Hematopoietic multipotent progenitor cell (in vitro differentiated cells): ENCODE measurements at places on chromosomes 4 and X.

GRCh38 chrX:32533848-32534247, 677.5 kb downstream of the DMD start:
- DNase-seq, result no peak

- peak; percentile 92 for DNase-seq
Observed at GRCh38 chr4:101103381-101104142, 243.8 kb downstream of the PPP3CA start.

- DNase-seq, result no peak
Observed at GRCh38 chr4:111798840-111799239, 346.4 kb upstream of the FAM241A start.

GRCh38 chr4:185479507-185479971, 8.0 kb upstream of the CCDC110 start:
- no peak for DNase-seq

GRCh38 chr4:174210354-174210753, 73.1 kb downstream of the FBXO8 start:
- DNase-seq, result no peak

GRCh38 chr4:128570387-128570975, 239.0 kb upstream of the JADE1 start:
- DNase-seq, result no peak

DNA sequence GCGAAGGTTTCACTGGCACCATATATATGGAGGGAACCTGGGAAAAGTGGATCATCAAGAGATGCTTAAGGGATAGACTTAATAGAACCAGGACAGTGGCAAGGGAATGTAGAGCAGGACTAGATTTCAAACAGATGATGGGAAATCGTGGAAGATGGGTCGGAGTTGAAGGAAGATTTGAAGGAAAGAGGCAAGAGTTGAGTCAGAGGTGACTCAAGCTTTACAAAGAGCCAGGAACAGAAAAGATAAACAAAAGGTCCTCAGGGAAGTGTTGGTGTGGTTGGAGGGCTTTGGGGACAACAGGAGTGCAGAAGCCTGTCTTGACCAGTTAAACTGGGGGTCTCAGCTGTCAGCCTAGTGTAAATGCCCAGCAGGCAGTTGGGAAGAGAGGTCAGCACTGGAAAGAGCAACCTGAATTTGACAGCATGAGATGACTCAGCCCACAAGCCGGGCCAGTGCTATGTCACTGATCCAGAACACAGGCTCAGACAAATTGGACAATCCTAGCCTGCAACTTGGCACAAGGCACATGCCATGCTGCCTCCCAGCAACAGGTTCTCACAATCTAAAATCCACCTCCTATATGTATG, 230.5 kb downstream of the IDS start:
- DNase-seq, result no peak

GRCh38 chrX:16479206-16479869, 170.6 kb upstream of the S100G start:
- no peak for DNase-seq

- no peak for DNase-seq
Observed at GRCh38 chr4:53617101-53617680, 25.9 kb upstream of the LNX1 start.

DNA sequence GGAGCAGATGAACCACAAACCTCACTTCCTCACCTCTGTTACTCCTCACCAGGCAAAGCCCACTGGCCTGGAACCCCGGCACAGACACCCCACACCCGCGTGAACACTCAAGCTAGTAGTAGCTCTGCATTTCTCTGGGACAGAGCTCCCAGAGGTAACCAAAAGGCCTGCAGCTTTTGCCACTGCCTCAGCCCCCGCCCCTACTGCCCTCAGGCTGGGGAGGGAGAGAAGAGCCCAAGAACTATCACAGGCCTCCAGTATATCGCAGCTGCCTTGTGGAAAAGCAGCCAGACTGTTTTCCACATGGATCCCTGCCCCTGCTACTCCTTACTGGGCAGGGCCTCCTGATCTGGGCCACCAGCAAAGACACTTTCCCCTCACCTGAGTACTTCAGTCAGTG, 728.7 kb upstream of the ACTRT1 start:
- no peak for DNase-seq

GRCh38 chrX:40573763-40574162, 7.0 kb upstream of the ATP6AP2 start:
- DNase-seq, result no peak

DNA sequence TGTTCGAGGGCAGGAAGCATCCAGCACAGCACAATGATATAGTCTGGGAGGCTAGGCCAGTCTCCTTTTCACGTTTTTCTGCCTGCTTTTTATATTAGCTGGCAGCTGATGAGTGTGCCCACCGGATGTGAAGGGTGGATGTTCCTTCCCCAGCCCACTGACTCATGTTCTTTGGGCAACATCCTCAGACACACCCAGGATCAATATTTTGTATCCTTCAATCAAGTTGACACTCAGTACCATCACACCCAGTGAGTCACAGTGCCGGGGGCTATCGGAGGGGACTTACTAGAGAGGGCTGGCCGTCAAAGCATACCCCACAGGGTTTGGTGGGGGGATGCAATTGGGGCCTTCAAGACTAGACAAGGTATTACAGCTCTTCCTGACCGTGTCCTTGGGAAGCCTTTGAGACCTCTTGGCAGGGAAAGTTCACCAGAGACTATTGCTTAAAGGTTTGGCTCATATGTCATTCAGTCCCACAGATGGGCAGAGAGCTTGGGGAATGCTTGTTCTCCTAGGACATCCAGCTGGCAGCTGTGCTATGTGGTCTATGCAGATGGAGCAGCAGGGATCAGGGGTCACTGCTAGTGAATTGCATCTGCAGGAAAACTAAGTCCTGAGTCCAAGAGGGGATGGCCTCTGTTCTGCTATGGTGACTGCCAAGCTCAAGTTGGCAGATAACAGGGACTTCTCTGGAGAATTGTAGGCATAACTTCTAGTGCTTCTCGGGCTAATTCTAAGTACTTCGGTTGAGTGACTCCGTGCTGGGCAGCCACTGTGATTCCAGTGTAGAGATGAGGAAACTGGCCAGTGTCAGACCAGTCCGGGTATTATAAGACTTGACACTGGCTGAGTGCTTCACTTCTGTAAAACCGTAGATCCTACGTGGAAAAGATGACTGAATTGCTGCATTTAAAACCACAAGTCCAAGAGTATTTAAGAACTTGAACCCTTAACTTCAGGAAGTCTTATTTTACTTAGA, 12.9 kb upstream of the WDR1 start:
- DNase-seq, result no peak

DNA sequence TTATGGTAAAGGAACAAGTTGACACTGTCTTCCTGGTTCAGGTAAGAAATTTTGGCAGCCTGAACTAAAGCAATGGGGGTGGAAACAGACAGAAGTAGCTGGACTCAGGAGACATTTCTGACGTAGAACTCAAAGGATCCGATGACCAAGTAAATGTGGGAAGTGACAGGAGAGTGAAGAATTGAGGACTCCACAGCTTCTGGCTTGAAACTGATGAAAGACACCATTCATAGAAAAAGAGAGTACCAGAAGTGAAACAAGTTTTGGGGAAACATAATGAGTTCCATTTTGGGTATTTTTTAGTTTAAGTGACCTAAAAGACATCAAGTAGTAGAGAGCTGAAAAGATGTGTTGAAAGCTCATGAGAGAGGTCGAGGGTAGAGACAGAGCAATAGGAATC, 5.7 kb downstream of the FAM120C start:
- no peak for DNase-seq

GRCh38 chrX:82734140-82734539, 774.0 kb upstream of the POU3F4 start:
- DNase-seq, result no peak

DNA sequence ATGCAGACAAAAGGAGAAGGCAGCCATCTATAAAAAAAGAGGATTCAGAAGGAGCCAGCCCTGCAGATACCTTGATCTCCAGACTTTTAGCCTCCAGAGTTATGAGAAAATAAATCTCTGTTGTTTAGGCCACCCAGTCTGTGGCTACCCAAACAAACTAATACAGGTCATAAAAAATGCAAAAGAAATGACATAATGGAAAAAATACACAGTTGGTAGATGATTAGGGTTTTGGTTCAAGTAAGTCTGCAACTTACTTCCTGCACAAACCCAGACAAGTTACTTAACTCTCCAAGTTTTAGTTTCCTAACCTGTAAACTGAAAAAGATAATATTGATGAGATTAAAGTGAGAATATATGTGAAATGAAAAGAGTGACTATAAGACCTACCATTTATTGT, 11.3 kb downstream of the QDPR start:
- no peak for DNase-seq

DNA sequence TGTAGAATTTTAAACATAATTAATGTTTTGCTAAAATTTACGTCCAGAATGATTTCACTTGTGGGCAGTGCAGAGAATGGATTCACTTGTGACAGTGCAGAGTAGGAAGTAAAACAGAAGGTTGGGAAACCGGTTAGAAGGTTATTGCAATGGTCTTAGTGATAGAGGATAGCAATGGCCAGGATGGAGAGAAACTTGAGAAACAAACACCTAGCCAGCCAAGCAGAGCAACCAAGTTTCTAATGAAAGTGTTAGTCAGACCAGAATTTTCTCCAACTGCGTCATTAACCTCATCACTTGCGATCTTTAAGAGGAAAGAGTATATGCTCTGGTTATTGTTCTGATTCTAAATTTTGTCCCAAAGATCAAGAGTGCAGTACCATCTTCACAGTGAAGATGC, 50.0 kb upstream of the TBC1D9 start:
- no peak for DNase-seq

DNA sequence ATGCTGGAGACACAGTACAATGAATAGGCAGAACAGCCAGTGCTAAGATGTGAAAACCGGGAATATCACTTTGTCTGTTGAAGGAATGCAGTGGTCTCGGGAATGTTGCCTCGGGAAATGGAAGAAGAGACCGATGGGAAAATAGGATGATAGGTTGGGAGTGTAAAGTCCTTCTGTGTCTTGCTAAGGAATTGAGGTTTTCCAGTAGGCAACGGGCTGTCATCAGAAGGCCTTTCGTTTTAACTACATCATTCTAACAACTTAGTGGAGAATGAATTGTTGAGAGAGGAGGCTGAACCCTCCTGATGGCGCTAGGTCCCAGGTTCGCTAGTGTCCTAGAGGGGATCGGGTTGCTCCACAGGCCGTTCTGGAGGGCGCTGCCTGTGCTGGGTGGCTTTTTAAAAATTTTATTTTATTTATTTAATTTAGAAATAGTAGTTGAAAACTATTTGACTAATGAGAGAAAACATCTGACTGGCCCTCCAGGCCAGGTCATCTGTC, 730 bp downstream of the VBP1 start:
- no peak for DNase-seq

GRCh38 chrX:136380010-136380769, 79.4 kb downstream of the ADGRG4 start:
- no peak for DNase-seq

DNA sequence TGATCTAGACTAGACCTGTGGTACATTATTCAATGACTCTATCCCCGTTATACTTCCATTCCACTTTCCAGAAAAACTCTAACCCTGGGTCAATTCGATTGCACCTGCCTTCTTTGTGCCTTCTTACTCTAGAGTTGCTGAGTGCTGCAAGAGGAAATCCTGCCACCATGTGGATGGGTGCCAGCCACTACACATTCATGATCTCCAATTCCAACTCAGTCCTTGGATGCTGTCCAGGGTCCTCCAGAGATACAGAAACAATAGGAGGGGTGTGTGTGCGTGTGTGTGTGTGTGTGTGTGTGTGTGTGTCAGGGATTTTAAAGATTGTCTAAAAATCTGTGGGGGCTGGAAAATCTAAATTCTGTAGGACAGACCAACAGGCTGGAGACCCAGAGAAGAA, 42.9 kb upstream of the INTS6L start:
- DNase-seq, result peak; percentile 3

DNA sequence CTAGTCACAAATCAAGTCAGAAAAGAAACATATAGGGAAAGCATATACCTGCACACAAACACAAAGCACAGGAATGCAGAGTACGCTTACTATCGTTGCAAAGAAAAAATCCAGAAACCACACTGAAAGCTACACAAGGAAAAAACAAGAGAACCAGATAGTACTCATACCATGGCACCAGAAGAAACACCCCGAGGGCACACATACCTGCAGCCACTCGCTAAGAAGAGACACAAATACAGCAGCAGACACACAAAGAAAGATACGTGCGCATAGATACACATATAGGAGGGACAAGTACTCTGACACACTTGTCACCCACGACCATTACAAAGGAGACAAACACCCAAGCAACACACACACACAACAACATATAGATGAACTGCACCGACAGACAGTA, 1.4 kb upstream of the SLC38A5 start:
- no peak for DNase-seq

DNA sequence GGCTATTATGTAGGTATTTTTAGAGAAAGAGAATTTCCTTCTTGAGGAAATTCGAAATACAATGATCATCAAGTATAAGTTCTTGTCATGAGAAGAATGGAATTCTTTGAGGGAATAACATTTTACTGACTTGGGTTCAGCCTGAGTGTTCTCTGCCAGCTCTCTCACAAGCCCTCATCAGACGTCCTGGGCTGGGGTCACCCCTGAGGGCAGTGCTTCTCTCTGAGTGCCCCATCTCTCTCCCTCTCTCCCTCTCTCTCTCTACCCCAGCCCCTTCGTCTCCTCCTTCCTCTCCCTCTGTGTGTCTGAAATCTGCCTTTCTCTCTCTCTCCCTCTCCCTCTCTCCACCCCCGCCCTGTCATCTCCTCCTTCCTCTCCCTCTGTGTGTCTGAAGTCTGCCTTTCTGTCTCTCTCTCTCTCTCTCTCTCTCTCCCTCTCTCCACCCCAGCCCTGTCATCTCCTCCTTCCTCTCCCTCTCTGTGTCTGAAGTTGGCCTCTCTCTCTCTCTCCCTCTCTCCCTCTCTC, 241.7 kb upstream of the PSAPL1 start:
- no peak for DNase-seq

- DNase-seq, result no peak
Observed at GRCh38 chrX:3295731-3296130, 50.7 kb downstream of the MXRA5 start.

DNA sequence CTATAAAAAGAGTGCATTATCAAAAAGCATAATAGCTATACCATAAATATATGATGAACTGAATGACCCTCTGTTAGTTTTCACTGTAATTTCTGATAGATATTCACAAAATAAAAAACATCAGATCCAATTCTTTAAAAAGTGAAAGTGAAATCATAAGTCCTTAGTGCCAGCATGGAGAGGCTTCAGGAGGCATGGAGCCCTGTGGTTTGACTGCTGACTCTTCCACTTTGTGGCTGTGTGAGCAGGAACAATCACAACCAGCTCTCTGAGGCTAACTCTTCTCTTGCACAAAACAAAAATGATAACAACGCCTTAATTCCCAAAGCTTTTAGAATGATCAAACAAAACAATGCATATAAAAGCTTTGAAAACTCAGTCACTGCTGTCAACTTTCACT, 1143.9 kb downstream of the PDHA2 start:
- DNase-seq, result no peak
